Stimulated activated CD8-positive, alpha-beta memory T cell treated with anti-CD3 and anti-CD28 coated beads, Interleukin-4, amount 100 ng/mL, for 24 hours (primary cell): ENCODE measurements at places on chromosomes 16 and 17.

DNA sequence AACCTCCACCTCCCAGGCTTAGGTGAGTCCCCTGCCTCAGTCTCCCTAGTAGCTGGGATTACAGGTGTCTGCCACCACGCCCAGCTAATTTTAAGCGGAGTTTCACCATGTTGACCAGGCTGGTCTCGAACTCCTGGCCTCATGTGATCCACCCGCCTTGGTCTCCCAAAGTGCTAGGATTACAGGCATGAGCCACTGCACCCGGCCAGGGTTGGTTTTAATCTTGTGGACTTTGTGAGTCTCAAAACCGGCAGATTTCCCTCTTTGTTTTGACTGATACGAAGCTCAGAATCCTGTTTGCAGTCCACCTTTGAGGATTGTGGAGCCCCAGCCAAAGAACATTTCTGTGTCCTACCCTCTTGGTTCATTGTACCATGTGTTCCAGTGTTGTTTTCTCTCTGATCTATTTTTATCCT lies 16.4 kb upstream of the CPSF4L start:
- DNase-seq, result no peak

DNA sequence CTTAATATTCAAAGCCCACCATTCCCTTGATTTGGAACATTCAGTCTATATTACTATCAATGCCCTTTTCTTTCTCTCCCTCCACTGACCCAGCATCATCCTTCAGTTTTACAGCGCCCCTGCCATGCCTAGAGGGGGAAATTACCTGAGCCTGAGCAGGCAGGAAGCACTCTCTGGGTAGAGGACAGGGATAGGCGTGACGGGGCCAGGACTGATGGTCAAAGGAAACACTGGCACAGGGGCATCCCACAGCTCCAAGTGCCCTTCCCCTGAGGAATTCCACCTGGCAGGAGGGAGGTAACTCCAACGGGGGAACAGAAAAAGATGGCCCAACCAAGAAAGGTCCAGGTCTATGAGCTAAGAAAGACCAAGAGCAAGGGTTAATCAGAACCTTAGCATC lies 10.0 kb downstream of the CTC1 start:
- DNase-seq, result no peak

DNA sequence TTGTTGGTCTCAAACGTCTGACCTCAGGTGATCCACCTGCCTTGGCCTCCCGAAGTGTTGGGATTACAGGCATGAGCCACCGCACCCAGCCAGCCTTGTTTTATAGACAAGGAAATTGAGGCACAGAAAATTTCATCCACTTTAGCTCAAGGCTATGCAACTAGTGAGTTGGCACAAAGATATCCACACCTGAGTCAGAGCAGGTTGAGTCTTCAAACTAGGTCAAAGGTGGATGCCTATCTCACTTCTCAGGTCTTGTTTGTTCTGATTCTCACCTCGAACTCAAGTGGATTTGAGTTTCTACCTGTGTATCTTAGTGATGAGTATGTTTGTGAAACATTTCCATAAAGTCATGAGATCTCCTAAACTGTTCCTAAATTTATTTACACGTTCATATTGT lies 35.6 kb upstream of the GAS7 start:
- DNase-seq, result no peak

DNA sequence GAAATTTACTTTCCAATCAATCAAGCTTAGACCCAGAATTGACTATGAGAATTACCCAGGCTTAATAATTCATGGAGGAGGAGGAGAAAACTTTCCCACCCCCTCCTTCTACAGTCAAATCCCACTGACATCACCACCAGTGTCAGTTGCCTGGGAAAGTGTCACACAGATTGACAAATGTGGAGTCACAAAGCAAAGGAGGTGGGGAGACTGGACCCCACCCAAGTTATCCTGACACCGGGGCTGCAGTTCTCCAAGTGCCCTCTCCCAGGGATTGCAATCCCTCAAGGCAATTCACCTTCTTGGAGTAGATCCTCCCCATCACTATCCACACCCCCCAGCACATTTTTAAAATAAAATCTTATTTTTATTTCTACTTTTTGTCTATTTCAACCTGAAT lies 100.2 kb upstream of the CDH11 start:
- DNase-seq, result no peak

- no peak for DNase-seq
These were observed 20.7 kb downstream of the CD7 start for GRCh38 chr17:82296511-82297279.

- no peak for DNase-seq
These were observed 18.0 kb downstream of the CTRB2 start for GRCh38 chr16:75188832-75189477.

GRCh38 chr17:50499721-50500120 lies 8.5 kb upstream of the MYCBPAP start:
- no peak for DNase-seq

- no peak for DNase-seq
These were observed 617 bp downstream of the COASY start for GRCh38 chr17:42562388-42563142.

DNA sequence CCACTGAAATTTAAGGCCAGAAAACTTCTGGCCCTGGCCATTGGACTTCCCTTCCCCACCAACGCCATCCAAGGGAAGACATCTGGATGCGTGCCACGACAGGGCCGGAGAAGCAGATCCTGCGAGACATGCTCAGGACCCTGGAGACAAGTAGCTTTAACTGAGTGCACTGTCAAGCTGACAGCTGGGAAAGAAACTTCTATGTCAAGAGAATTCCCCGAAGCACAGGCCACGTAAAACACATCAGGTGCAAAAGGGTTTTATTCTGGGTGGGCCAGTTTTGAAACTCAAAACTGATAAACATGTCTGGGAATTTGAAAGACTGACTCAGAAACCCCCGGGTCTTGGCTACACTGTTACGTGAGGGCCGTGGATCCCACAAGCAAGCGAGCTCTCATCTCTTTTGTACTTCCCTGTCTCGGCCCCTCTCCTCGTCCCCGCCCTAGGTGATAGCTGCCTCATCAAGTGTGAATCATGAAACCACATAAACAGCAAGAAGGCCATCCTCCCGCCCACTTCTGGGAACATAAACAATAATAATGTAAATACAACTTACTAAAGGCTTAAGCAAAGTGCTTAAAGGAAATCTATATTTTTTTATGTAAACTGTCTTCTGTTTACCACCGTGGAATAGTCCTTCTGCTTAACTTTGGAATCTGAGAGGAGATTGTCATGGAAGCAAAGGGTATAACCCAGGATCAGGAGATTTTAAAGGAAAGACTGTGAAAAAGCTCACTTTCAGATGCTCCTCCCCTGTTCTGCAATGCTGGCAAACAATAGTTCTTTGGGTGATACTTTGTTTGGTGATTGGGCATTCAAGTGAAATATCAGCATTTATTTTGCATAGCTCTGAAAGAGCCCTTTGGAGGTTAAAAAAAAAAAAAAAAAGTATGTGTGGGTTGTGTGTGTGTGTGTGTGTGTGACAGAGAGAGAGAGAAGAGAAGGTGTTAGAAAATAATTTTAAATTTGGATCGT lies 406.0 kb upstream of the MAF start:
- no peak for DNase-seq

GRCh38 chr17:80285237-80285920 lies 24.7 kb downstream of the RNF213 start:
- DNase-seq, result no peak

GRCh38 chr17:66268247-66268927 lies 34.0 kb upstream of the PRKCA start:
- no peak for DNase-seq

- DNase-seq, result no peak
These were observed 242.7 kb downstream of the KATNIP start for GRCh38 chr16:27792486-27793248.

GRCh38 chr16:49608779-49609178 lies 235.2 kb downstream of the C16orf78 start:
- no peak for DNase-seq

GRCh38 chr16:51922476-51922875 lies 624.5 kb downstream of the TOX3 start:
- no peak for DNase-seq

- no peak for DNase-seq
These were observed 94.7 kb downstream of the SALL1 start for GRCh38 chr16:51056331-51056730.
